ENCODE measurements at places on chromosomes 12 and 14.

DNA sequence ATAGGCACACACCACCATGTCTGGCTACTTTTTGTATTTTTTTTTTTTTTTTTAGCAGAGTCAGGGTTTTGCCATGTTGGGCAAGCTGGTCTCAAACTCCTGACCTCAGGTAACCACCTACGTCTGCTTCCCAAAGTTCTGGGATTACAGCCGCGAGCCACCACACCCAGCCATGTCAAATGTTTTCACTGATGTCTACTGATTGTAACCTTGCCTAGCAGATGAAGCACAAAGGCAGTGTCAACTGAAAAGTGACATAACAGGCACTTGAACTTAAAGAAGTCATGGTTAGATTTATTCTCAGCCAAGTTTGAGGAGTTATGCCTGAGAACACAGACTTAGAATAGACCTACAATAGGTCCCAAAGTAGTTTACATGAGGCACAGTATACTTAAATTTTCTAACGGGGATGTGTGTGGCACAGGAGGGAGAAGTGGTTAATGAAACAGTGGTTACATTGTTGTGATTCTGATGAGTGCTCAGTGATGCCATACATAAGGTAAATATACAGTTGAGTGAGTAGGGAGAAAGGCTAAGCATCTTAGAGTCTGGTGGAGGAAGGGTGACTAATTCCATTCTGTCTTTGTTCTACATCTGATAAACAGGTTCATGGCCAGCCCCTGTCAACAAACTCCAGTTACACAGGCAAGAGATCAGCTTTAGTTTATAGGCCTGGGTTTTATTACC, 12.6 kb upstream of the RNASE4 start:
- DNase-seq = no peak

DNA sequence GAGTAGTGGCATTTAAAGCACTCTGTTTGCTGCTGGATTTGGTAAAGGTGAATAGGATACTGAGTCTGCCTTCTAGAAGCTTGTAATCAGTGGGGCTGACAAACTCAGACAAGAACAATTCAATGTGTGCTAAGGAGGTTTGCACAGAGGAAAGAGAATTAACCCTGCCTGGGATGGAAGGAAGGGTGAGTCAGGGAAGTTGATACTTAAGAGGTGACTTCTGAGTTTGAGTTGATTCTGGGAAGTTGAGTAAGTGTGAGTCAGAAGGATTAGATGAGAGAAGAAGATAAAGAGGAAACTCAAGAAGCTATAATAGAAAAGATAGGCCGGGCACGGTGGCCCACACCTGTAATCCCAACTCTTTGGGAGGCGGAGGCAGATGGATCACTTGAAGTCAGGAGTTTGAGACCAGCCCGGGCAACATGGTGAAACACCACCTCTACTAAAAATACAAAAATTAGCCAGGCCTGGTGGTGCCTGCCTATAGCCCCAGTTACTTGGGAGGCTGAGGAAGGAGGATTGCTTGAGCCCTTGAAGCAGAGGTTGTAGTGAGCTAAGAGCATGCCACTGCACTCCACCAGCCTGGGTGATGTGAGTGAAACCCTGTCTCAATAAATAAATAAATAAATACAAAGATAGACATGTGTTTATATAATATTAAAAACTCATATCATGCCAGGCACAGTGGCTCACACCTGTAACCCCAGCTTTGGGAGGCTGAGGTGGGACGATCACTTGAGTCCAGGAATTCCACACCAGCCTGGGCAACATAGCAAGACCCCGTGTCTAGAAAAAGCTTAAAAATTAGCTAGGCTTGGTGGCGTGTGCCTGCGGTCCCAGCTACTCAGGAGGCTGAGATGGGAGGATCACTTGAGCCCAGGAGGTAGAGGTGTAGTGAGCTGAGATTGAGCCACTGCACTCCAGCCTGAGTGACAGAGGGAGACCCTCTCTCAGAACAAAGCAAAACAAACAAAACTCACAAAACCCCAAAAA, 126.8 kb upstream of the CPM start:
- DNase-seq = peak; percentile 83

GRCh38 chr14:22265319-22266141, 323.5 kb downstream of the DAD1 start:
- DNase-seq = peak; percentile 23

DNA sequence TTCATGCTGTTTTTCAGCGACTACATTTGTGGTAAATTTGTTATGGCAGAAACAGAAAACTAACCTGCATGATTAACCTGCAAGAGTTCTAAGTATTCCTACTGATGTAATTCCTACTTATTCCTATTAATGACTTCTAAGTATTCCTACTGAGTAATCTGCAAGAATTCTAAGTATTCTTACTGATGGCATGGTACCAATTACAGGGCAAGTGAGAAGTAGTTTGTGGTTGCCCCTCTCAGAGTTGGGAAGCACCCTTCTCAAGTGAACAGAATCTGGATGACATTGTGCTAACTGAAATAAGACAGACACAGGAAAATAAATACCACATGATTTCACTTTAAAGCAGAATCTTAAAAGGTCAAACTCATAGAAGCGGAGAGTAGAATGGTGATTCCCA, 100.9 kb upstream of the CPNE8 start:
- no peak for DNase-seq

Measured in inflammatory macrophage treated with lipopolysaccharide for 4 hours (primary cell).